ENCODE measurements at places on chromosomes 6 and 20. TPM values are rescaled to one million over a fixed set of nuclear protein-coding genes. Genes with fewer than 3 reads are reported as not detected.
A peak's percentile ranks its signal among the peaks of the same experiment; 100 is the strongest.

Gene WFDC10B
- 1.2 TPM for total RNA-seq

DNA sequence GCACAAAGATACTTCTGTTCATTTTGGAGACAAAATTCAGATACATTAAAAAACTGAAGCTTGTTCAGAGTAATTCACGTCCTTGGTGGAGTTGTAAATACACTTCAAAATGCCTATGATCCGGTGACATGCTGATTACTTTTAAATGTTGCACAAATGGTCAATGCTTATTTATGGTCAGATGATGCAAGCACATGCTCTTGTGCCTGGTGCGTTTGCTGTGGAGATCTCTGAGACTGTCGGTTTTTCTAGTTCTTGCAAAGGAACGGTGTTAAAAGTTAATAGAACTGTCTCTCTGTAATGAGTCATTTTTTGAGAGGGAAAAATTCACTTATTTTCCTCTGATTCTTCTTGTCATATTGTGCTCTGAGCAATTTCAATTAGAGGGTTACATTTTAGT is 45.2 kb upstream of the EDN3 start:
- no peak for DNase-seq
- no peak overlapping the region for H3K4me3 ChIP-seq
- no peaks in the 10 kb centered on the region for H3K4me1 ChIP-seq

- H3K4me1 ChIP-seq = peaks cover 14% of the 10 kb centered on the region
- no peak for DNase-seq
- H3K36me3 ChIP-seq = no peaks in the 10 kb centered on the region
- H3K27ac ChIP-seq = peak overlapping the region; percentile 91
- H3K27me3 ChIP-seq = no peaks in the 10 kb centered on the region
These were observed 1.2 kb upstream of the TMEM217 start for GRCh38 chr6:37259191-37259590.

DNA sequence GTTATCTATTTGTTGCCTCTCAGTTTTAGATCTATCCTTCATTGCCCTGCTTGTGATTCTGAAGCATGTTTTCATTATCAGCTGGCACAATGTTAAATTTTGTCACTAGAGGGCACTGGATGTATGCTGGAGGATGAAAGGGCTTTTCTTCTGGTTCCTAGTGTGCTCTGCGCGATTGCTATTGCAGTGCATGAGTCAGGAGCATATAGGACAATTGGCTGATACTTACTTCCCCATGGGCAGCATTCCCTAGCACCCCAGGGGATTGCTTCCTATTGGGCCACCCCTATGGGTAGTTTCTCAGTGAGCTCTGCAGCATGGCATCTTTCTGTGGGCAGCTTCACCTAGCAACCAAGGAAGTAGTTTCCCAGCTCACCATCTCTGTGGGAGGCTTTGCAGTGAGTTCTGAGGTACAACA is 280.3 kb upstream of the SYNCRIP start:
- DNase-seq = peak; percentile 54
- no peak overlapping the region for H3K27ac ChIP-seq
- no peaks in the 10 kb centered on the region for H3K4me1 ChIP-seq
- H3K36me3 ChIP-seq = no peaks in the 10 kb centered on the region

GRCh38 chr6:118940770-118941169 is 5.8 kb upstream of the MCM9 start:
- no peaks in the 10 kb centered on the region for H3K36me3 ChIP-seq
- H3K4me3 ChIP-seq = no peak overlapping the region
- no peaks in the 10 kb centered on the region for H3K4me1 ChIP-seq
- no peak overlapping the region for H3K27ac ChIP-seq

DNA sequence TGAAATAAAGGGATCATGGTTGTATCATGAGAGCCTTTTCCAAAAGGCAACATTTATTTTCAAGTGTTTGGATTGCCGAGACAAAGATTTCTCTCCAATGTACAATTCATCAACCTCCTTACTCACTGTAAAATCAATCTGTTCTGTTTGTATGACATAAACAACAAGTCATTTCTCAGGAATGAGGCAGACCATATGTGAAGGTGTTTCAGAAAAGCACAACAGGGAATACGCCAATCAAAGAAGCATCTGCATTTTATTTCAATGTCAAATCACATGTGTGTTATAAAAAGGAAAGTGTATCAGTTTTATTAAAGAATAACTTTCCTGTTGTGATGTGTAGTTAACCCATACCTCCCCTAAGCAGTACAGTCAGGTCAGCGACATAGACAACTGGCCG is 653.7 kb downstream of the TFAP2A start:
- no peaks in the 10 kb centered on the region for H3K27me3 ChIP-seq

DNA sequence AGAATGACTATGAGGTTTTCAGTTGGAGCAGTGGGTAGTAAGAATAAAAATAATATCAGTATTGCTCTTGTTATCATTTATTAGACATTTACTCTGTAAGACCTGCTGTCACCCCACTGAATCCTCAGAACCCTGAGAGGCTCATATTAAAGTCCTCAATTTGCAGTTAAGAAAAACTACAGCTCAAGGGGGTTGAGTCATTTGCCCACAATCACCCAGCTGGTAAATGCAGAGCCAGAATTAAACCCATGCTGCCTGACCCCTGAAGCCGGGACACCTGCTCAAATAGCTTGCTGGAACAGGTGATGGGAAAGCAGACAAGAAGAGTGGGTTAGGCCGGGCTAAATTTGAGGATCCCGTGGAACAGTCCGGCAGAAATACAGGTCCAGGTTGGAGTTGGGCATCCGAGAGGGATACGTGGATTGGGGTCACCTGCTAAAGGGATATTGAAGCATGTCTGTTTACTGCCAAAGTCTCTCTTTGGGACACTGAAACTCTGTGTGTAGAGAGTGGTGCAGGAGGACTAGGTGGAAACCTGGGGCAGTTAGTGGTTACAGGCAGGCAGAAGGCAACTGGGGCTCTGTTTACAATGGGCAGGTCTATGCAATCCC is 344.1 kb downstream of the CDC5L start:
- H3K36me3 ChIP-seq = no peaks in the 10 kb centered on the region
- H3K27ac ChIP-seq = no peak overlapping the region
- H3K4me3 ChIP-seq = no peak overlapping the region
- H3K4me1 ChIP-seq = no peaks in the 10 kb centered on the region
- no peaks in the 10 kb centered on the region for H3K27me3 ChIP-seq

Gene IRAK1BP1
- 16.0 TPM for total RNA-seq

GRCh38 chr6:26215585-26216358 is 128.5 kb downstream of the HFE start:
- H3K4me1 ChIP-seq = peaks cover 6% of the 10 kb centered on the region
- DNase-seq = no peak
- peak overlapping the region; percentile 93 for H3K27ac ChIP-seq
- H3K36me3 ChIP-seq = no peaks in the 10 kb centered on the region
- peak overlapping the region; percentile 24 for H3K4me3 ChIP-seq
- no peaks in the 10 kb centered on the region for H3K27me3 ChIP-seq

DNA sequence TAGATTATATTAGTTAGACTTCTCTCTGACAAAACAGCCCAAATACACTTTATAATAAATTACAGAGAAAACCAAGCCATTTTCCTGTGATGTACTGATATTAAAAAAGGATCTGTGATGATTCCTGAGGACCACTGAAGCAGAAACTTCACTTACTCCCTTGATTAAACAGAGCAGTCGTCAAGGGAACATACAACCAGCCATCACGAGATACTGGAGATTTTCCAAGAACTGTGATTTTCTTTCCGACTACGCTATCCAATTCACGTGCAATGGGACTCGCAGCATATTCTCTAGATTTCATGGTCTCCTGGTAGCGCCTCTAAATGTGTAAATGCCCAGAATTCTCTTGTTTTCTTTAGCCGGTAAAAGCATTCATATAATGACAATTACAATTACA is 377.4 kb downstream of the PHF3 start:
- H3K27me3 ChIP-seq = no peaks in the 10 kb centered on the region
- no peaks in the 10 kb centered on the region for H3K36me3 ChIP-seq
- DNase-seq = no peak
- H3K4me1 ChIP-seq = no peaks in the 10 kb centered on the region
- H3K27ac ChIP-seq = no peak overlapping the region
- H3K4me3 ChIP-seq = no peak overlapping the region

Gene ZFP64
- 16.4 TPM for total RNA-seq

DNA sequence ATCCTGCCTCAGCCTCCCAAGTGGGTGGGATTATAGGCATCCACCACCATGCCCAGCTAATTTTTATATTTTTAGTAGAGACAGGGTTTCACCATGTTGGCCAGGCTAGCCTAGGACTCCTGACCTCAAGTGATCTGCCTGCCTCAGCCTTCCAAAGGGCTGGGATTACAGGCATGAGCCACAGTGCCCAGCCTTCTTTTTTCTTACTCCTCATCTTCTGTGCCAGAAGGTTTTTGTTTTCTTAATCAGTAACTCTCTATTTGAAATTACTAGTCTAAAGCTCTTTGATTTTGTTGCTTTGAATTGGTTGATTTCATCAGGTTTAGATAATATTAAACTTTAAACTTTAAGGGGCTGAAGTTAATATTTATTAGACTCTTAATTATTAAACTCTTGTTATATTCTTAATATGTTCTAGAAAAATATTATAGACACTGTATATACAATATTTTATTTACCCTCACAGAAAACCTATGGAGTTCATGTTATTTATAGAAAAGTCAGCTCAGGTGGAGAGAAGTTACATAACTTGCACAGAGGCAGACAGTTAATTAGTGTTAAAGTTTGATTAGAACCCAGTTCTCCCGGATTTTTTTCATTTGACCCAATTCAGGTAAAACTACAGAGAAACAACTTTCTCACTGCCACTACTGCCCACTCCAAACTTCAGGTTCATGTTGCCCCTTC is 177.4 kb upstream of the SGK1 start:
- H3K27ac ChIP-seq = no peak overlapping the region
- H3K27me3 ChIP-seq = no peaks in the 10 kb centered on the region
- no peak for DNase-seq

DNA sequence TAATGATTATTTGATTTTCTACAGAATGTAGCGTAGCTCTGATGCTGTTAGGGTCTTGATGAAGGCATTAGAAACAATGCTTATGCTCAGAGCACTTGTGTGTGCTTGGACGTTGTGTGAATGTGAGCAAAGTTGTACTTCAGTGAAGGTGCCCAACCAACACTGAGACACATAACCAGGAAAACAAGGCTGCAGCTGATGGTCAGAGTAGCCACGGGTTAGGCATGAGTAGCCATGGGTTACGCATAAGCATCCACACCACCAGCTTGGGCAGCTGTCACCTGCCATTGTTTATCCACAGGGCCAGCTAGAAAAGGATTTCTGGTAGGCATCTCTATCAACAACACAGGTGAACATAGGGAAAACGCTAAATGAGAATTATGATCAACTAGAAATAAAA is 326.6 kb downstream of the NRN1 start:
- DNase-seq = no peak
- H3K4me1 ChIP-seq = no peaks in the 10 kb centered on the region
- no peaks in the 10 kb centered on the region for H3K36me3 ChIP-seq
- no peak overlapping the region for H3K27ac ChIP-seq
- no peak overlapping the region for H3K4me3 ChIP-seq
